ENCODE measurements at places on chromosomes 5 and 9.

DNA sequence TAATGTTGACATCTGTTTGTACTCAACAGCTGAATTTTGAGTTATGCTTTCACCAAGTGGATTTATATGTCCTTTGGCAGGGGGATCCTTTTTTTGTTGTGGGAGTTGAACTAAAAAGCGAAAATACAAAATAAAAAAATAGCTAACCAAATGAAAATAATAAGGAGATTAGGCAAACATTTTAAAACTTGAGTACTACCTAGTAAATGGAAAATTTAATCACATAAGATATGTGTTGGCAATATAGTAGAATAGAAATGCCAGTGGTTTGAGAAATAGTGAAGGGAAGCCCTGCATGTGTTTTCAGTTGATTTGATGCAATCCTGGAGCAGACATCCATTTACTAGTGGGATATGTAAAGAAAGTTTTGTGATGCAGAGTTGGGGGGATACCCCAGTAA, 98.0 kb downstream of the RASGRF2 start:
- no peak for DNase-seq

DNA sequence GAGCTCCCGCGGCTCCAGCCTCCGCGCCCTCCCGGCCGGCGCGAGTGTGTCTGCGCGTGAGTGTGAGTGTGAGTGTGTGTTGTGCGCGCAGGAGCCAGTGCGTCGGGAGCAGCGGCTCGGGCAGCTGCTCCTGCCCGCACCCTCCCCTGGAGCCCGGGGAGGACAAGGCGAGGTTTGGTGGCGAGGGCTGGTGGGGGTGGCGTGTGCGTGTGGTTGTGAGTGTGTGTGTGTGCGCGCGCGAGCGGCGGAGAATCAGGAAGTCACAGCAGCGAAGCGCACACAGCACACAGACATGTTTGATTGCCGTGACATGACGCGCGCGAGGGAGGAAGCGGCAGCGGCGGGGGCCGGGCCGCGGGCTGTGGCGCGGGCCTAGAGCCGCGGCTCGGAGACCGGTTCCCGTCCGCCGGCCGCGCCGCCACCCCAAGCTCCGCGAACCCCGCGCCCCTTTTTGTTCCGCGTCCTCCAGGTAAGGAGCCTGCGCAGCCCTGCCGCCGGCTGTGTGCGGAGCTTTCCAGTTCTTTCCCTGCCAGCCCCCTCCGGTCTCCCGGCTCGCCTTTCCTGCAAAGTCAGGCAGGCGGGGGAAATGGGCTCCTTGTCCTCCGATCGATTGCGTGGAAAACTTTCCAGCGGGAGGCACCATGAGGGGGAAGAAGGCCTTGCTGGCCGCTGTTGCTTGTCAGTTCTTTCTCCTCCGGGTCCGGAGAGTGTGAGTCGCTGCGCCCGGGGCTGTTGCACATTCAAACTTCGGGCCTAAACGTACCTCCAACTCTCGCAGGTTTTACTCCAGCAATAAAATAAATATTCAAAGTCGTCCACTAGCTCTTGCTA, 2.4 kb downstream of the SMARCA2 start:
- DNase-seq = peak; percentile 6

- no peak for DNase-seq
Measured at GRCh38 chr9:28378231-28378630, 805.0 kb upstream of the C9orf72 start.

DNA sequence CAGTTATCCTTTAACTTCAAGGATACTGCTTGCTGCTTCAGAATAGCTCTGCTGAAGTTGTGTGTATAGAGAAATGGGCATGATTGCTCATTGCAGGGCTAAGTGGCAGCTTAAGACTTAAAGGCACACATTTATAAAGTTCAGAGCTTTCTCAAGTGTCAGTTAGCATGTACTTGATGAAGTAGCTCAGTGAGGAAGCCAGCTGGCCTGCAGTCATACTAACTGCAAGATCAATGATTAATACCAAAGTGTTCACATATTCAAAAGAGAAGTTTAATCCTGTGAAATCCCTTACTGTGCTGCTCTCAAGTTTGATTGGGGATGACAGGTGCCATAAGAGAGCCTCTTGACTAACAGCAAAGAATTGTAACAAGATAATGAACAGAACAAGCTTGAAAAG, 483.4 kb upstream of the NUDT12 start:
- DNase-seq = no peak

DNA sequence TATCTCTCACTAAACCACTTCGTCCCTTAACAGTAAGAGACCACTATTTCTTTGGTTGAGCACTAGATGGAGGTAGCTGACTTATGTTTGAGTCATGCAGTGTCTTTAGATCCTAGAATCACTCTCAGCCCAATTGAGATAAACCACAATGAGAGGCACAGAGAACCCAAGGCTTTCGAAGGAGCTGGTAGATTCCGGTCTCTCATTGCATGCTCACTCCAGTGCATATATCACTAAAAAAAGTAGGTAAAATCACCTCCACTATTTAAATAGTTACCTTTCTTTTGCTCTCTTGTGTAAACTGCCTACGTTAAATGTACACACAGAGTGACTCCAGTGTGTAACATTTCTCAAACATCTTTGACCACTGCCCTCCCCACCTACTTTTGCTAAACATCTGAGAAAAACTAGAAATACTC, 27.6 kb downstream of the ACTL7A start:
- peak; percentile 8 for DNase-seq

GRCh38 chr9:68522954-68523353, 17.7 kb downstream of the TMEM252 start:
- DNase-seq = no peak

DNA sequence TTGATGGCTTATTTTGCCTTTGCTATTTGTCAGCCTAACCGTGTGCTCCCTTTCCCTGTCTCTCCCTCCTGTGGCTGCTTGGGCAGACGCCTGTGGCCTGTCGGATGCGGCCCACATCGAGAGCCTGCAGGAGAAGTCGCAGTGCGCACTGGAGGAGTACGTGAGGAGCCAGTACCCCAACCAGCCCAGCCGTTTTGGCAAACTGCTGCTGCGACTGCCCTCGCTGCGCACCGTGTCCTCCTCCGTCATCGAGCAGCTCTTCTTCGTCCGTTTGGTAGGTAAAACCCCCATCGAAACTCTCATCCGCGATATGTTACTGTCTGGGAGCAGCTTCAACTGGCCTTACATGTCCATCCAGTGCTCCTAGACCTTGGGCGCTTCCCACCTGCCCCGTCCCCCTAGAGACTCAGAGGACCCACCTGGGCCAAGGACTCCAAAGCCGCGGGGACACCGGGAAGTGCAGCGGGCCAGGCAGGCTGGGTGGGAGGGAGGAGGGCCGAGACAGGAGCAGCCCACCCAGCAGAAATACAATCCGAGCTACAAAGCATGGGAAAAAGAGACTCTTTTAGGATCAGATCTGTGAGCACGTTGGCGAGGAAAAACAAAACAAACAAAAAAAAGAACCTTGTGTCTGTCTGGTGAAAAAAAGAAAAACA, 10.6 kb downstream of the NR2F1 start:
- no peak for DNase-seq
